ENCODE measurements at places on chromosomes 5 and 9. TPM values are rescaled to one million over a fixed set of nuclear protein-coding genes. Genes with fewer than 3 reads are reported as not detected.

ANKRD18A gene
- 7.5 TPM for total RNA-seq

SLC6A19 gene
- total RNA-seq, result not detected

PHYHD1 gene
- 0.21 TPM for total RNA-seq

- no peak for DNase-seq
These were observed 2.2 kb downstream of the RAD23B start for GRCh38 chr9:107285286-107285685.

GRCh38 chr5:180495991-180496741 is 2.0 kb downstream of the CNOT6 start:
- DNase-seq, result no peak

DNA sequence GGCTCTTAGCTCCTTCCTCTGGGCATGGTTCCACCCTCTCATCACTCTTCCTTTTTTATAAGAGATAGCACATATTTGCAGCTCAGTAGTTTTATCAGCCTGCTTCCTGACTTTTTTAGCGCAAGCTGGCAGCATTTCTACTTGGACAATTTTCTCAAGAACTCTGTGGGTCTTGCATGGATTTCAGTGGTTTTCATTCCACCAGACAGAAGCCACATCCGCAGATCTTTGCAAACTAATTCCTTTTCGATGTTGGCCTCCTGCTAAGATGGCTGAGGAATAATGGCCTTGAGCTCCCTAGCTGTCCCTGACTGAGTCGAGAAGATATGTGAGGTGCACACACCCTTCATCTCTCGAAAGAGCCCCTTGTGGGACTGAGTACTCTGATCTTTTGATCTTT is 49.5 kb downstream of the GALNT12 start:
- no peak for DNase-seq

All from activated CD4-positive, alpha-beta T cell treated with anti-CD3 and anti-CD28 coated beads for 36 hours (primary cell).